Mammary microvascular endothelial cell (primary cell): ENCODE measurements at places on chromosomes 5 and 9. TPM values are rescaled to one million over a fixed set of nuclear protein-coding genes. Genes with fewer than 3 reads are reported as not detected.

The NSA2 gene
- total RNA-seq, result 94.1 and 101 TPM in 2 replicates

The OBP2B gene
- total RNA-seq, result not detected in 2 replicates

The SPATA31A3 gene
- total RNA-seq, result not detected in 2 replicates

The LAMC3 gene
- 0.10 and 0.20 TPM in 2 replicates for total RNA-seq

The MORN5 gene
- total RNA-seq, result not detected in 2 replicates

The CCDC180 gene
- 0.64 and 1.4 TPM in 2 replicates for total RNA-seq

The MAP3K1 gene
- 9.1 and 9.3 TPM in 2 replicates for total RNA-seq

The PLAA gene
- total RNA-seq, result 24.0 and 33.3 TPM in 2 replicates

The PCDHGB5 gene
- total RNA-seq, result 7.9 and 8.3 TPM in 2 replicates

The BASP1 gene
- 74.4 and 78.5 TPM in 2 replicates for total RNA-seq

The CDC42SE2 gene
- total RNA-seq, result 22.9 and 28.0 TPM in 2 replicates

The MCIDAS gene
- total RNA-seq, result not detected in 2 replicates

The PCDHA1 gene
- not detected in 2 replicates for total RNA-seq

The ADAMTS2 gene
- total RNA-seq, result 0.27 and 0.30 TPM in 2 replicates

The PRSS3 gene
- 13.4 and 19.8 TPM in 2 replicates for total RNA-seq

The PCDHB15 gene
- total RNA-seq, result 0.15 and 0.40 TPM in 2 replicates

The ZFP62 gene
- total RNA-seq, result 5.9 and 6.7 TPM in 2 replicates

The LRRC70 gene
- 18.3 and 19.9 TPM in 2 replicates for total RNA-seq

The CXXC5 gene
- 6.0 and 7.9 TPM in 2 replicates for total RNA-seq

The C9orf152 gene
- not detected in 2 replicates for total RNA-seq

The CSF1R gene
- total RNA-seq, result not detected in 2 replicates

The PAPPA gene
- 0.07 and 0.25 TPM in 2 replicates for total RNA-seq

The SLC28A3 gene
- 0.05 TPM in 1 of 2 replicates, not detected in the other for total RNA-seq
